ENCODE measurements at places on chromosomes 5 and 9. TPM values are rescaled to one million over a fixed set of nuclear protein-coding genes. Genes with fewer than 3 reads are reported as not detected.
A peak's percentile ranks its signal among the peaks of the same experiment; 100 is the strongest.

- DNase-seq = no peak
Measured at GRCh38 chr5:115369430-115370144, 73.1 kb upstream of the CCDC112 start.

- no peak for DNase-seq
Measured at GRCh38 chr9:135849181-135849580, 58.2 kb downstream of the CAMSAP1 start.

SEPTIN8 gene
- 28.8 TPM for polyA plus RNA-seq

GNA14 gene
- 0.09 TPM for polyA plus RNA-seq

- no peak for DNase-seq
Measured at GRCh38 chr5:54519509-54519876, 1.9 kb downstream of the SNX18 start.

SPATA31D4 gene
- polyA plus RNA-seq = not detected

ADAMTS6 gene
- polyA plus RNA-seq = 10.1 TPM

DNA sequence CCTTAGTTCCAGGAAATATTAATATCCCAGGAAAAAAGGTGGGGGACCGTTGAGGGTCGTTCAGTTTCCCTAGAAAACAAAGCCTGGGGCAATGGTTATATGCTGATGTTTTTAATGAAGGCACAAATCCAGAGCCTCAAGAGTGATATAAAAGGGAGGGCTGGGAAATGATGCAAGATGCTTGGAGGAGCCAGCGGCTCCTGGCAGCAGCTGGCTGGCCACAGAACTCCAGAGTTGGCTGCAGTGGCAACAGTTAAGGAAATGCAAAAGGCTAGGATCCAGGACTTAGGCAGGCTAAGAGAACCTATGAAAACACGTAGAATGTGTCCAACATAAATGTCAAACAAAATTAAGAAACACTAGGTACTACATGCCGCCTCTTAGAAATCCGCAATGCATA is 31.0 kb upstream of the B4GALT1 start:
- peak; percentile 87 for DNase-seq

QRFP gene
- polyA plus RNA-seq = 0.18 TPM

GRCh38 chr5:8864053-8864452 is 681.8 kb downstream of the SEMA5A start:
- peak; percentile 37 for DNase-seq

GRCh38 chr5:151624476-151624875 is 33.3 kb upstream of the FAT2 start:
- DNase-seq = peak; percentile 16

DNA sequence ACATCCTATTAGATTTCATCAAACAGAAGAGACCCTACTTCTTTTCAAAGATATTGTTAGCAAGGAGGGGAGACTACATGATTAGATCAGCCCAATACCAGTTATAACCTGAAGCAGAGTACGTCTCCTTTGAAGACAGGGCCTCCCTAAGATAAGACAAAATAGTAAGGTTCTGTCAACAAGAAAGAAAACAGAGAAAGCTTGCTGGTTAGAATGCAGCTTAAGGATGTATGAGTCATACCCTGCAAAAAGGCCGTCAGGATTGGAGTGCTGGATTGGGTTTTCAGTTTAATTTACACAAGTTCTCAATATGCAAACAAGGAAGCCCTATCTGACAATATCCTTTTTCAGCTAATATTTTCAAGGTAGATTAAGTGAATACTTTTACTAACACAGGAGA is 1581.2 kb upstream of the WWC1 start:
- DNase-seq = no peak

- no peak for DNase-seq
Measured at GRCh38 chr9:2255128-2255527, 240.0 kb downstream of the SMARCA2 start.

GRCh38 chr9:87713988-87714330 is 12.0 kb upstream of the CTSL start:
- DNase-seq = no peak
